ENCODE measurements at places on chromosomes 2 and 18.

DNA sequence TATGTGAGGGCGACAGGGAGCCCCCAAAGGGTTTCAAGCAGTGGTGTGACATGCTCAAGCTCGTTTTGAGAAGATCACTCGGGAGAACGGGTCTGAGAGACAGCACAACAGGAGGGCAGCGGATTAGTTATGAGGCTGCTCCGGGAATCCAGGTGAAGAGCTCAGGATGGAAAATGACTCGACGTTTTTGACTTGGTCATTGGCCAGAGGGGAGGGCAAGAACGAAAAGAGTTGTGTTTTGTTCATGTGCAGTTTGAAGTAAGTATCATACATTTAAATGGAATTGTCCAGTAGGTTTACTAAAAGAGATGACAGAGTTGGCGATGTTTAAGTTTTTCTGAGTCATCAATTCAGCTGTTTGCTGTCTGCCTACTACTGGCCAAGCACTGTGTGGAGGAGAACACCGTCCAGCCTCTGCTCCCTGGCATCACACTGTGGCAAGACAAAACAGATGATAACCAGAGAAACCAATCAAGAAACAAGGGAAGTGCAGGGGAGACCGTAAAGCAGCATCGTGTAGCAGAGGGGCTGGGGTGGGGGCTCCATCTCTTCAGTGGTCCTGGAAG, 25.3 kb upstream of the ANXA4 start:
- DNase-seq: no peak

DNA sequence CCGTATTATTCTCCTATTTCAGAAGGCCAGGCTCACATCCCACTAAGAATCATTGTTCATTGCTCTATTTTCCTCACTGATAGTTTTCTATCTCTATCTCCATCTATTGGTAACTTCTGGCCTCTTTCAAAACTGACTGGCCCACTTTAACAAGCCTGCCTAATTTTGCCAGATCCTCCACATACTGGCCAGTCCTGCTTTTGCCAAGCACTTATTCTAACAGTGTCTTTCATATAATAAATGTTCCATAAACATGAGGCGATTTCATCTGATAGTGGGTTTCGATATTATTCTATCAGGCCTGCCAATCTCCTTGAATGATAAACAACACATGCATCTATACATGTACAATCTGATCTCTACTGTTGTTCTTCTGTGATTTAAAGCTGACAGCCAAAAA, 125.9 kb upstream of the KCNH7 start:
- no peak for DNase-seq

DNA sequence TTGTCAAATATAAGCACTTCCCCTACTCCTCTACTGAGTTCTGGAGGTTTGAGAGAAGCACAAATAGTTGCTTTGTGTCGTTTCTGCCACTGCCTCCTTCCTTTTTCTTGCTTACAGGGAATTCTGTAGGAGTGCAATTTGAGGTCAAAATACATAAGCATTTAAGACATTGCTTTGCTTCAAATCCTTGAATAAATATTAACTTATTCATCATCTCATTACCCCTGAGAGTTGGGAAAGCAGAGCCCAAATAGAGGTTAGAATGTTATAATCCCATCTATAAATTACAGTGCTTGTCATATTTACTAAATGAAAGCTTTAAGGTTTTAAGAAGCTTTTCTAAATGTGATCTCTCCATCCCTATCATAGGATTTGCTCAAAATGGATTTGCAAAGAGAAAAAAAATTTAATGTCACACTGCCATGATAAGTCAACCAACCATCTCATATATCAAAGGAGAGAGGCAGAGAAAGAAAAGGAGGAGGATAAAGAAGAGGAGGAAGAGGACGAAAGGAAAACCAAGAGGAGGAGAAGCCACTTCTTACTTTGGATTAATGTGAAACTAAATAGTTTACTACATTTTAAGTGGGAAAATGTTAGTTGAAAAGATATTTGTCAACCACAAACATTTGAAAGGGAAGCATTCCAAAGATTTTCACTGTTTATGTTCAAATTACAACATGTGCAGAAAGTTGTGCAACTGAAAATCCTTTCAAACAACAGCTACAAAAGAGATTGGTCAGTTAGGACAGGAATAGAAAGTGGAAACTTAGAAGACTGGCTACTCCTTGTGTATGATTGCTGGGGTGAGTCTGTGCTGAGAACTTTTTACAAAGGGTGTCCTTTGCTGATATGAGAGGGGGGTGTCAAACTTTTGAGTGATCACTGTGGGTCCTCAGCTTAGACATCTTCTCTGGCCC, 277.3 kb upstream of the FN1 start:
- no peak for DNase-seq

GRCh38 chr2:233822101-233822771, 32.1 kb downstream of the HJURP start:
- no peak for DNase-seq
